Inflammatory macrophage treated with lipopolysaccharide for 1 hour (primary cell): ENCODE measurements at places on chromosomes 5 and 9.

DNA sequence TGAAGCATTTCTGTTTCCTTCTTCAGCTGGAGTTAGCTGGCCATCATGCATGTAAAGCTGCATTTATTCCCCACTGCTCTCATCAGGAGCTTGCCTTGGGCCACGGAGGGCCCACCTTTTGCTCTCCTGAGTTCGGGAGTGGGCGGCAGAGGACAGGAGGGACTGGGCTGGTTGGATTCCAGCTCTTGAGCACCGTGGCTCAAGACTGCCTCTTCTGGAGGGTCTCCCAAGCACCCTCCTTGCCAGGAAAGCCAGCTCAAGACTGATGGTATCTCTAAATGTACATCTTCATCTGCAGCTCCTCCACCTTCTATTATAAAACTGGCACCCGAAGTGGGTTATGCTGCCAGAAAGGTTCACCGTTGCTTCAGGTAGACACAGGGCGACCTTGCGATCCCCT lies 399.6 kb upstream of the IRX1 start:
- no peak for DNase-seq

DNA sequence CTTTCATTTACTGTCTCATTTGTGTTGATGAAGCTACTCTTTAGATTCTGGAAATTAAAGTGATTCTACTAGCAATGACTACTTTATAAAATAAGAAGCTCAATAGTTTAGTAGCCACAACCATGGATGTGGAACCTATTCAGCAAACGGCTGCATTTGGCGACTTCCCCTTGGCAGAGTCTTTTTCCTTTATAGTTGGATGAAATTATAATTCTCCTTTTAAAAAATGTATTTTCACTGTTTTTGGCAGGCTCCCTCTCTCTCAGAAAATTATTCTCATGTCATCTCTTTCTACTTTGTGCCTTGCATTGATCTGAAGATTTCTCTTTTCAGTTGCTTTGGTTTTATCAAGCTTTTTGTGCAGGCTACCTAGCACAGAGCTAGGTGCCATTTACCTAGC lies 50.6 kb upstream of the KCNN2 start:
- DNase-seq = no peak

GRCh38 chr5:152739916-152740315 lies 334.8 kb upstream of the NMUR2 start:
- no peak for DNase-seq

DNA sequence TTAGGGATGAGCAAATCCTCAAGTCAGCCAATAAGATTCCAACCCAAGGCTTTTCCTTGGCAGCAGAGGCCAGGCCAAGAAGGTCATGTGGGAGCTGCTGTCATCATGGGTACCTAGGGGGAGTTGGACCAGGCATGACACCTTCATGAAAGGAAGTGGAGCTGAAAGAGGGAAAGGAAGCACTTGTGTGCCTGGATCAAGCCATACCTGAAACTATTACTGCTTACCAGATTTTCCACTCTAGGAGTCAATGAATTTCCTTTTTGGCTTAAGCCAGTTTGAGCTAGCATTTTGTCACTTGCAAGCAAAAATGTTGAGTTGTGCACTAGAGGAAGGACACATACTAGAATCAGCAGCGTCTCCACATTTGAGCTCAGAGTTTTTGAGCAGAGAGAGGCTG lies 14.5 kb upstream of the WNK2 start:
- DNase-seq = no peak

- no peak for DNase-seq
These were observed 15.0 kb downstream of the ANKRD33B start for GRCh38 chr5:10578869-10579268.

DNA sequence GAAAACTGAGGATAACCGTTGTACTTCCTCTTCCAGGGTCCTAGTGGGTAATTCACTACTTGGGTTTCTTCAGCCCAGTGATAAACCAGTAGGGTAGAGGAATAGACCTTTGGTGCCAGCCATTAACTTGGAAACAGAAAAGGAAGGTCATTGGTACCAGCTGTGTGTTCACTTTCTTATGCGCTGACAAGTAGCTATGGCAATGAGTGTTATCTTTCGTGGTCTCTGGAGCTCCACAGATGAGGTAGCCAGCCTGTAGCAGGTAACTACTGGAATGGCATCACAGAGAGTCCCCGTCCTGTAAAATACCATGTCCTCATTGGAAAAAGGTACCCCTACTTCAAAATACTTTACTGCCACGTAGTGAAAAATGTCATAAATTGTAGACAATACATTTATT lies 2.3 kb downstream of the UHRF2 start:
- DNase-seq = no peak

DNA sequence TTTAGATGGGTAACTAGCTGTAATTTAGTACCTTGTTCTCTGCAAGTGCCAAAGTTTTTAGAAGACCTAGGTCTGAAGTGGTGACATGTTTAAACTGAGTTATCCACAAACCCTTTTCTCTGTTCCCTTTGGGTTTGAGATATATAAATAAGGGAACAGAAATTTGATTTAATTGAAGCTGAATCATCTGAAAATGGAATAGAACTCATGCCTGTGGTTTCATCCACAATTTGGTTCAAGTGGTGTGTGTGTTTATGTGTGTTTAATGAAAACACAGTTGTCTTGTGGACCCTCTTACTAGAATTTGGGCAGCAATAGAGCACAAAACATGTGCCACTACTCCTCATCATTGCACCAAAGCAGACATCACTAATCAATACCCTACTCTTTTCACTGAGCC lies 216.9 kb downstream of the GLIS3 start:
- no peak for DNase-seq

GRCh38 chr9:38619556-38620447 lies 594 bp downstream of the ANKRD18A start:
- no peak for DNase-seq

GRCh38 chr9:34710023-34710422 lies at the start of gene CCL21:
CCL21 (minus strand) TSS chr9:34710136; CDS start chr9:34710066, 70 bp downstream.
- DNase-seq = peak; percentile 33

- DNase-seq = peak; percentile 73
These were observed 21.3 kb upstream of the GBGT1 start for GRCh38 chr9:133184971-133185370.

DNA sequence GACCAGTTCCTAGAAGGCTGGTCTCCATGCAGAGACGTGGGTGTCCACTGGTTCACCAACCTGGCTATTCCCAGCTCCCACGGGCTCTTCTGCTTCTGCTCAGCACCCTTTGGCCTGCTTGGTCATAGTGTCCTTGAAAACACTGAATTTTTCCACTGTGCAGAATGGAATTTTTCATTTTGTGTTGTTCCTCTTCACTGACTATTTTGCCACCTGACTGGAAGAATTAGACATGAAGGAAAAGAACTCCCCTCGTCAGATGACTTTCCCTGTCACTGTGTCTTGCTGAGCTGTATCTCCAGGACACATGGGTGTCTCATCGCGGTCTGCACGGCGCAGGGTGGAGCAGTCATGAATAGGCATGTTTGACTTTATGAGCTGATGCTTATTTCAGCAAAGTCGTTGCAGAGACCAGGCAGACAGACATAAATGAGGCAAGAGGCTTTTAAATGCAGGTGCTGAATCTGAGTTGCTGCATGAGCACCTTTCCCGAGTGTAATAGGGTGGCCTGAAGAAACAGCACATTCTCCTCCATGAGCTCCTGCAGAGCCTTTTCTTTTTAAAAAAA lies 50.2 kb upstream of the SEMA4D start:
- peak; percentile 47 for DNase-seq

DNA sequence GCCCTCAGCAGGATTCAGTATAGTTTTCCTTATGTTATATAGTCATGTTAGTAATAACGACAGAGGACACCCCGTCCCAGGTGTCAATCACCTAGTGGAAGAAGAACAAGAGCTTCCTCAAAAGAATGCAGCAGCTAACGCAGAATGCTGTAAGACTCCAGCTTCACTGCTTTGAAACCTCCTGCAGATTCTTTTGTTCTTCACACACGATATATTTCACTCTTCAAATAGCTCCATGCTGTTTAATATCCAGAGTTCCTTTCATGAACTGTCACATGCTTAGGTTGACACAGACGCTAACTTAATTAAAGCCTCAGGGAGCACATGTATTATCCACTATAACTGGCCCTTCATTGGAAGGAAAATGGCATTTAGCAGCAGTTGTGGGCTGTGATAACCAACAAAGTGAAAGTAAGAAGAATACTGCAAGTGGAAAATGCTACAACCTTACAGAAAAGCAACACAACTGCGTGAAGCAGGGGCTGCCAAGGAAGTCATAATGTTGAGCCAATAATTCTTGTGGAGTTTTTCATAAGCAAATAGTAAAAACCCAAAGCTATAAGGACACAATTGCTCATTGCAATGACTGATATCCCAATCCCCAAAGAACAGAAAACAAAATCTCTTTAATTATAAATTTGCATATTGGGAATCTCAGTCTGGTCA lies 387.5 kb downstream of the PLK2 start:
- DNase-seq = no peak

- peak; percentile 91 for DNase-seq
These were observed 15.5 kb downstream of the AKNA start for GRCh38 chr9:114371973-114372917.

- no peak for DNase-seq
These were observed 761.4 kb upstream of the TYRP1 start for GRCh38 chr9:11931751-11932150.

DNA sequence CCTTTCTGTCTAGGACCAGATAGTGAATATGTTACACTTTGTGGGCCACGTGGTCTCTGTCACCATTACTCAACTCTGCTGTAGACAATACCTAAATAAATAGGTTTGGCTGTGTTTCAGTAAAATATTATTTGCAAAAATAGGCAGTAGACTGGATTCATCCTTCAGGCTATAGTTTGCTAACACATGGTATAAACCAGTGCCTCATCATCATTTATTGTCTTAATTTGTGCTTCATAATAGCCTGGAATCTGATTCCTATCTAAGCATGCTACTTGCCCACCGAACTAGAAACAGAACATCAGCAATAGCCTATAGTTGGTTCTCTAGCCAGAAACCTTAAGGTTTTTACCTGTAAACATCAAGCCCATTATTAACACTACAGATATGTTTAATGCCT lies 215.6 kb downstream of the FBXL7 start:
- no peak for DNase-seq

DNA sequence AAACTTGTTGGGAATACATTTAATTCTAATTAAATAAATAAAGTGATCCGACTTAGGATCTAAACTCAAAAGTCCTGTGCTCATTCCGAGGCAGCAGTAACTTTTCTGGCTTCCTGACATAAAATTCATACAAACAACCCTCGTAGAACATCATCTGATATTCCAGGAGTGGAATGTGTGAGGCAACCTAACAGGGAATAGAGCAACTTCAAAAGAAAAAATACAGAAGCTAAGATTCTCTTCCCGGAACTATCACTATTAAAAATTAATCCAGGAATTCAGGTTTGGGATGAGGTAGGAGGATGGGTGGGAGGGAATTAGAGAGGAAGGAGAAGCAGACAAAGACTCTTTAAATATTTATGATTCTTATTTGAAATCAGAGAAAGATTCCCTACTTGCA lies 32.9 kb upstream of the TRIO start:
- DNase-seq = no peak

DNA sequence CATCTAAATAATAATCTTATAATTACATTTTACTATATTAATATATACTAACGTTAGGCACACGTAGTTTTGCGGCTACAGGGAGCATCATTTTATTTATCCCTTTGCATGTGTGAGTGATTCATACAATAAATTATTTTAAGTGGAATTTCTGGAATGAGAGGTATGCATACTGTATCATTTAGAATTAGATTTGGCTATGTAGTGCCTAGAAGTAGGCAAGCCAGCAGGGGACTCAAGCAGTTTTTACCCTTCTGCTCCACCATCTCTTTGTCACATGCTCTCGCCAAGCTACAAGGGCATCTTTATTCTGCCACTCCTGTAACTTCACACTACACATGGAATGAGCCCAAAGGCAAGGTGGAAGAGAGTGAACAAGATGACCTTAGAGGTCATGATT lies 60.8 kb downstream of the MEGF10 start:
- no peak for DNase-seq

DNA sequence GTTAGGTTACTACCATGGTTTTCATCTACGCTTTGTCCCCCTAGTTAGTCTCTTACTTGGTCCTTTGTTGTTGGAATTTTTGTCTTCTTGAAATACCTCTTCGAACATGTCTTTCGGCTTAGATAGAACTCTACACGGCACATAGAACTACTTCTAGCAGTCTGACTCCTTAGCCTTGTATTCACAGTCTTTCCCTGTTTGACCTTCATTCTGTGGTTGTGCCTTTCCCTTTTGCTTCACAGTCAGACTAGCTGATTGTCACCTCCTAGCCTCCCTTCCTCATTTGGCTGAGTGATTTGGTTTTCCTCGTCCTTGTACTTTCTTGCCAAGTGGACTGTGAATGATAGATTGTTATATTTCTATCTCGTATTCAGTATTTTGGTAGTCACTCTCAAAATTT lies 10.7 kb downstream of the SMAD5 start:
- DNase-seq = no peak

GRCh38 chr5:148836272-148837250 lies 10.2 kb downstream of the ADRB2 start:
- DNase-seq = no peak

GRCh38 chr9:99356512-99356971 lies 134.5 kb downstream of the SEC61B start:
- peak; percentile 77 for DNase-seq

DNA sequence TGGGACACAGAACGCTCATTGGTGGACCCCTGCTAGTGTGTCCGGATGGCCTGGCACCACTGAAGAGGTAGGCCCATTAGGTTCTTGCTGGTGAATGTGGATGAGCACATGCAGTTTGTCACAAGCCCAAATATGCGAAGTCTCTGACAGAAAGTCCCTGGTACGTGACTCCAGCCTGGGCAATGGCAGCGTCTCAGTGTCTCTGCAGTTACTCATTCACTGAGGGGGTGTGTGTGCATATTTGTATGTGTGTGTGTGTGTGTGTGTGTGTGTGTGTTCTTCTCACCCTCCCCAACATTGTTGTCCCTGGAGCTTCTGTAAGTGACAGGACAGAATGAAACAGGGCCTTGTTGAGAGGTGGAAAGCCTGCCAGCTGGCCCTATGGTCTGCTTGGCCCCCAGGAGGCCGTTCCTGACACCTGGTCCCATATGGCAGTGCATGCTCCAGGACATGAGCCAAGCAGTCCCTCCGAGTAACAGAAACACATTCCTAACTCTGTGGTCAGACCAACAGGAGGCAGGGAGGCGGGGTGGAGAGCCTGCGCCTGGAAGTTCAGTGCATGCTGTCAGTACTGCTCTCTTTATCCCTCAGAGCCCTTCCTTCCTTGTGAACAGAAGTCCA lies 169.9 kb downstream of the SLC28A3 start:
- no peak for DNase-seq

DNA sequence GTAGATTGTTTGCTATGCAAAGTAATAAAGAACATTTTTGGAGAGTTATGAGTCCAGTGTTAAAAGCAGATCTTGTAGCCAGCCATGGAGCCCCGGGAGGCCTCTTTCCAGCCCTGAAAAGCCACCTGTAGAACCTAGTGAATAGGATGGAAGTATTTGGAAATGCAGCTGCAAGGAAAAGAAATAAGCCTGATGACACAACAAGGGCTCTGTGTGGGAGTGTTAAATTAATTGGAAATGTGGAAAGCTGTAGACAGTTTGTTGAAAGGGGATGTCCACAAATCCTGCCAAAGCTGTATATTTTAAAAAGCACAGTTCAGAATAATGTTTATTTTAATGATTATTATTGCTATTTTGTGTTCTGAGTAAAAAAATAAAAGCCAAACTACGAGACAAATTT lies 152.5 kb upstream of the GHR start:
- DNase-seq = no peak

- no peak for DNase-seq
These were observed 306.6 kb upstream of the KIF2A start for GRCh38 chr5:61999371-61999770.

- DNase-seq = peak; percentile 3
These were observed 179.0 kb downstream of the MAN2A1 start for GRCh38 chr5:109868737-109869136.

- DNase-seq = no peak
These were observed 7.5 kb upstream of the RECK start for GRCh38 chr9:36029202-36029601.

GRCh38 chr5:103808464-103809106 lies 246.0 kb upstream of the NUDT12 start:
- no peak for DNase-seq
